Dermis microvascular lymphatic vessel endothelial cell (primary cell): ENCODE measurements at places on chromosomes 4 and X. TPM values are rescaled to one million over a fixed set of nuclear protein-coding genes. Genes with fewer than 3 reads are reported as not detected.

DNA sequence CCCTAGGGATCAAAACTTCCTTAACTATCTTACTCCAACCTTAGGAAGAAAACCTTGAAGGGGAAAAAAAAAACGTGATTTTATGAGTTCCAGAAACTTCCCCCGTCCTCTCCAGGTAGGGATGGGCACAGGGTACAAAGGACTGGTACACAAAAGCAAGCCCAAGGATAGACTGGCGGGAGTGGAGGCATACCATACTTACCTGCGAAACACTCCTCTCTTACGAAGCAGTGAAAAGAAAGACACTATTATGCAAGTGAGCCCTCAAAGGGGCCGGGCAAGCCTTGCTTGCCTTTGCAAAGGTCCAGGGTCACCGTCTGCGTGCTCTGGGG is 651 bp downstream of the TSPAN6 start:
- DNase-seq: no peak

DNA sequence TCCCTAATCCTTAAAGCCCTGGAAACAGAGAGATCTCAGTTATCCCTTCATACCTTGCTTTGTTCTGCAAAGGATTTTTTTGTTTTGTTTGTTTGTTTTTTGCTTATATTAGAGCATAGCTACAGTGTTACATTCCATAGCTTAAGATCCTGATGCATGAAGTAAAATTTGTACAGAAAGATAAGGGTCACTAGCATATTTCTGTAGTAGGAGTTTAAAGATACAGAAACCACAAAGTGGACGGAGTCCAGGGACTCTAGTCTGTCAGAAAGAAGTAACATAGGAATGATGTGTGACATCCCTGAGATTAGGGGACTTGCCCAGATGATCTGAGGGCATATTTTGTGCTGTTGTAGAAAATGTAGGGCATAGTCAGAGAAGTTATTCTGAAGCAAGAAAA is 151.9 kb upstream of the PLAC1 start:
- DNase-seq: no peak

- DNase-seq: no peak
These were observed 6.7 kb downstream of the MAN2B2 start for GRCh38 chr4:6581566-6582121.

DNA sequence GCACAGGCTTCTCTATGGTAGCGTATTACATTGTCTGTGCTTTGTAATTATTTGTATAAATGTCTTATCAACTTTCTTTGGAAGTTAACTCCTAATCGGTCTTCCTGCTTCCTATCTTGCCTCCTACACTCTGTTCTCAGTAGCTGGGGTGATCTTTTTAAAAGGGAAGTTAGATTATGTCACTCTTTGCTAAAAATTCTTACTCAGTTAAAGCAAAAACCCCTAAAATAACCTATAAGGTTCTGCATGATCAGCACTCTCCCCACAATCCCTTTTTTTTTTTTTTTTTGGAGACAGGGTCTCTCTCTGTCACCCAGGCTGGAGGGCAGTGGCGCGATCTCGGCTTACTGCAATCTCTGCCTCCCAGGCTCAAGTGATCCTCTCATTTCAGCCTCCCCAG is 2.6 kb upstream of the PRPS1 start:
- DNase-seq: no peak

MAGEA2 gene
- not detected in 2 replicates for total RNA-seq

GRCh38 chr4:140755774-140756318 is 339 bp downstream of the TBC1D9 start:
- DNase-seq: no peak

LRAT gene
- under 0.01 TPM in 1 of 2 replicates, not detected in the other for total RNA-seq

DNA sequence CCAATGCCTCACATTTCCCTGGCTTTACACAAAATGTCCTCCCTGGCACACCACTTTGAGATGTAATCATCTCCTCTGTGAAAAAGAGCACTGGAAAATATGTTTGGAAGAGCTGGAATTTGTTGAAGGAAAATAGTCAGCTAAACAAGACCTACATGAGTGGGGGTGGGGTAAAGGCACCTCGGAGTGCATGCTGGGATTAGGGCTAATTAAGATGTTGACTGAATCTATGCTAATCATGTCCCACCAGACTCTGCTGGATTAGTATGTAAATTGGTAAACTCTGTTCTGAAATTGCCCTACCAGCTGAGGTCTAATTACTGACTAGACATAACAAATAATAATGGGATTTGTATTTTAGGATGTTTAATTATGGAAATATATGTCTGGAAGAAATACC is 46.8 kb upstream of the MID1 start:
- DNase-seq: no peak

DNA sequence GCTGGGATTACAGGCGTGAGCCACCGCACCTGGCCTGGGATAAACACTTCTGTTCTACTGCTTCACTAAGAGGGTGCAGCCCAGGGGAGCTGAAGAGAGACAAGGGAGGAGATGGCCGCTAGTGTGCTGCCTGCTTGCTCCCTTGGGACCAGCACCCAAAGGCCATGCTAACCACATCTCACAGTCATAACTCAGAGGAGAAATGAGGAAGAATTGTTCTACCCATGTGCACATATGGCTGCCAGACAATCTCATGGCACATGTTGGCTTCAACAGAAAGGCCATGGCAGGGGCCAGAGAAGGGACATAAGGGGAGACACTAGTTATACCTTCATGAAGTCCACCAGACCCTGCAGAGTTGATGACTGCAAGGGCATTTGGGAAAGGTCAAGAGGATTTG is 22.4 kb downstream of the CLDN22 start:
- DNase-seq: no peak

DNA sequence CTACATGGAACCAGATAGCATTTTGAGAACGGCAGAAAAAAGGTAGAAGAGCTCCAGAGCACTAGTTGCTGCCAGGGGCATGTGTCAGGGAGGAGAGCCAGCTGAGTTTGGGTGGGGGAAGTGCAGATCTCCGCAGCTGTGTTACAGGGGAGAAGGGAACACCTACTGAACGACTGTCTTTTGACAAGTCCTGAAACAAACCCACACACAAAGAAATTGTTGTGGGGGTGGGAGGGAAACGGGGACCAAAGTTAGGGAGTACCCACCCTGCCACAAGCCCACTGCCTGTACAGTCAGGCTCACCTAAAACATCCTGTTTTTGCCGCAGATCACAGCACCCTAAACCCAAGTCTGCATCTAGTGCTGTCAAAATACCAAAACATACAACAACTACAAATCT is 55.5 kb downstream of the LEF1 start:
- DNase-seq: no peak

DNA sequence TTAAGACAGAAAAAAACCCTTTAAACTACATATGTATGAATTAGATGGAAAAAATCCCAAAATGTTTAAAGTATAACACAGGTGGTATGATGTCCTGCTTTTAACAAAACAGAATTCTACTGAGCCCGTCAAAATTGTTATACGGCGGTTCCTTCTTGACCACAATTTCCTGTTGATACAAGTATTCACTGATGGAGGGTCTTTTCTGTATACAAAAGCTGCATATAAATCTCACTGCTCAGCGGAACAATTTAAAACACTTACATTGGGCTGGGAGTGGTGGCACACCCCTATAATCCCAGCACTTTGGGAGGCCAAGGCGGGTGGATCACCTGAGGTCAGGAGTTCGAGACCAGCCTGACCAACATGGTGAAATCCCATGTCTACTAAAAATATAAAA is 62.4 kb downstream of the RPS6KA3 start:
- DNase-seq: no peak

ACE2 gene
- not detected in 2 replicates for total RNA-seq

DNA sequence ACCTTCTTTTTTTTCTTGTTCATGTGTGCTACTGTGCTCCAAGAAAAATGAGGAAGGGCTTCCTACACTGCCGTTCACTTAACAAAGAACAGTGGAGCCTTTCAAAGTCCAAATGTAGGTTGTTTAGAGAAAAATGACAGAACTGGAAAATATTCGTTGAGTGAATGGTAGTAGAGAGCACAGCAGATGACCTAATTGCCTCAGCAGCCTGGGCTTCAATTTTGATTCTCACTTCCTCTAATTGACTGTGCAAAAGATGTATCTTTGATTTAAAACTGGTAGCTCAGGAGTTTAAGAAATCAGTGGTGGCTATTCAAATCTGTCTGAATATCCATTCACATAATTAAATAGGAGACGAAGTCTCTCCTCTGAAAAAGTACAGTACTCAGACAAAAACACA is 5.2 kb downstream of the NLGN4X start:
- no peak for DNase-seq

MMRN1 gene
- 1,510 and 3,426 TPM in 2 replicates for total RNA-seq

GAGE12H gene
- total RNA-seq: not detected in 2 replicates

DNA sequence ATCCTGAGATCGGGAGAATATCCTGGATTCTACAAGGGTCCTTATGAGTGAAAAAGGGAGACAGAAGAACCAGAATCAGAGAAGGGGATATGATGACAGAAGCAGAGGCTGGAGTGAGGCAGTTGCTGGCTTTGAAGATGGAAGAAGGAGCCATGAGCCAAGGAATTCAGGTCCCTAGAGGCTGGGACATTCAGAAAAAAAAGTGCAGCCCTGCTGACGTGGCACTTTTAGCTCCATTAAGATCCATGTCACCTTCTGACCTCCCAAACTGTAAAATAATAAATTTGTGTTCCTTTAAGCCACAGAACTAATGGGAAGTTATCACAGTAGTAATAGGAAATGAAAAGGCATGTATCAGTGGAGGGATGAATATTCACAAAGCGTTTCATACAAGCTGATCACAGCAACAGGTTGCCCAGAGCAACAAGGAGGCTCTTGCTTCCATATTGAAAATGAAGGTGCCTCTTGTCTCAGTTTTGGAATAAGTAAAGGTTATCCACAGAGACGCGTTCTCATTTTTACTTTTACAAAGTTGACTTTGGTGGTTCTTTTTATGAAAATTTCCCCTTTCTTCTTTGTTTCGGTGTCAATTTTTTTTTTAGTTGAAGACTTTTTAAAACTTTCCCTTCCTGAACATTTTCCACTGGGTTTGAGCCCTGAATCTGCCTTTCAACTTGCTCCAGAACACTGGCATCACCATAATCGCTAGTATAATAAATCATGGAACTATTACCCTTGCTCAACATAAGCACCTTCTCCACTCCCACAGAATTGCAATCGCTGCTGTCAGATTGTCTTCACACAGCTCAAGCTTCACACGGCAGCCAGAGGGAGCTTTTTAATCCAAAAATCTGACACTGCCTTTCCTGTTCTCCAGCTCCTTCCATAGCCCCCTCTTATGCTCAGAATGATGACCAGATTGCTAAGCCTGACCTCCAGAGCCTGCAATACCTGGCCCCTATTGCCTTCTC is 127.6 kb upstream of the RBPJ start:
- no peak for DNase-seq

DNA sequence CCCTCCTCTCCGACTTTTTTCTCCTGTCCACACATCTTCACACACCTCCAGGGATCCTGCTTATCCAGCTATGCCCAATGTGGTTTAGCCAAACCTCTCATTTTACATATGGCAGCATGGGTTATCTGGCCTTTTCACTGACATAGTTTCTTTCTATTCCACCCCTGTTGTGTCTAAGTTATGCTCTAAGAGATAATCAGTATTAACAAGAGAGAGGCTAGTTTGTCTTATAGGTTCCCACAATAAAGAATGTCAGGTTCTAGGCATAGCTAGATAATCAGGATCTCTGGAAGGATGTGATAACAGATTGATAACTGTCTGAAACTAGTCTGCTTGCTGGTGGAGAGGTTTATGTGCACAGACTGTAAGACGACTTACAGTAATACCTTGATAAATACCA is 7.7 kb upstream of the GALNT7 start:
- no peak for DNase-seq

GIMD1 gene
- not detected in 2 replicates for total RNA-seq

GRCh38 chr4:118741301-118741855 is 56.2 kb downstream of the METTL14 start:
- DNase-seq: peak; percentile 17

DNA sequence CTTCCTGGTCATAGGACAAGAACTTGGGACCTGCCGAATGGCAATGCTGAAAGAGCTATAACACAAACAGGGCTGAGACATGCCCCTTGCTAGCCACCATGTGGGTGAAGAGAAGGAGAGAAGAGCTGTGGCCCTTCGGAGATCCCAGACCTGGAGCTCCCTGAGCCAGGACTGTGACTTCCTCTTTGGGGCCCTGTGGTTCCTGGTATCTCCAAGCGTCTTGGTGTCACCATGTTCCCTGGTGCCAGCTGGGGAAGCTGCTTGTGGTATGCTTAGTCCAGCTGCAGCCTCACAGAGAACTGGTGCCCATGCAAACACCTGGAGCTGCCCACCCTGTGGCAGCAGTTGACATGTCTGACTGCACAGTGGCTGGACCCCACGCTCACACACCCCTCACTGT is 68.5 kb downstream of the NDNF start:
- no peak for DNase-seq

- no peak for DNase-seq
These were observed 518.7 kb downstream of the GRXCR1 start for GRCh38 chr4:43411226-43411625.

MAGEA2B gene
- total RNA-seq: not detected in 2 replicates

GRCh38 chr4:156792462-156793085 is 179.0 kb downstream of the PDGFC start:
- DNase-seq: peak; percentile 12

GRCh38 chrX:69324851-69325250 is 159.6 kb upstream of the PJA1 start:
- DNase-seq: no peak

- peak; percentile 11 for DNase-seq
These were observed 11.3 kb downstream of the ARL13A start for GRCh38 chrX:100980608-100981497.

DNA sequence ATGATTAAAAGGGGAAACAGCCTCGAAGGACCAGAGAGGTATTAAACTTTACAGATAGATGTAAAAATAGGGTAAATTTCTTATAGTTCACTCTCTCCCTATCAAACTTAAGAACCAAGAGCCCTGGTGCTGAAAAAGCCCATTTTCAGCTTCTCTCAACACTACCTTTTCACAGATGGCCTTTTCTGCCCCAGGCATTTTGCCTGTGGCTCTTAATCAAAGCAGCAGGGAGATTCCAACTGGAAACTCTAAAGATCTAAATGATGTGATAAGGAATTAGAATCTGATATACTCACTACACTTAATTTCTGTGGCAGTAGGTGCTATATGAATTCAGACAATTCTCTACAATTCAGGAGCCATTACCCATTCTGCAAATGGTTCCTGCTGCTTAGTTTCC is 60.0 kb downstream of the AMMECR1 start:
- DNase-seq: no peak

- DNase-seq: no peak
These were observed 23.5 kb upstream of the BCORL1 start for GRCh38 chrX:129958814-129959492.

GRCh38 chr4:79673898-79674297 is 265.9 kb upstream of the GK2 start:
- DNase-seq: no peak

DNA sequence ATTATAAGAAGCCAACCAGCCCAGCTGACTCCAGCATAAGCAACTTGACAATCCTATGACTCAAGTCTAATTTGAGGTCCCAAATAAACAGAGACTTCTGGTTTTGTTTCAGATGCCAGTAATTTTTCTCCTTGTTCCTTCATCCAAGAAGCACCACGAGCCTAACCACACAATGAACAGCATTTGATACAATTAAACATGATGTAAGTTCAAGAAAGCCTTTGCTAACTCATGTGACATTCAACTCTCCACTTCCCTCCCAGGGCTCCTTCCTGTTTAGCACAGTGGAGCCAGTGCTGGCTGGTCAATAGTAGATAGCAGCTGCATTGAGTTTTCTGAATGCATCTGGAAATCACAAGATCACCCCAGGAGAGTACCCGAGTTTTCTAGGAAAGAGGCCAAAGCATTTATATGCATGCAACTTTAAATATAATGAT is 206.3 kb downstream of the ARHGAP24 start:
- peak; percentile 19 for DNase-seq

GRCh38 chrX:123990602-123991001 is 29.1 kb downstream of the STAG2 start:
- DNase-seq: no peak

SSX1 gene
- not detected in 2 replicates for total RNA-seq

FAT4 gene
- total RNA-seq: 37.1 and 47.4 TPM in 2 replicates

CFAP47 gene
- not detected in 2 replicates for total RNA-seq
